ENCODE measurements at places on chromosomes 5 and 9.

DNA sequence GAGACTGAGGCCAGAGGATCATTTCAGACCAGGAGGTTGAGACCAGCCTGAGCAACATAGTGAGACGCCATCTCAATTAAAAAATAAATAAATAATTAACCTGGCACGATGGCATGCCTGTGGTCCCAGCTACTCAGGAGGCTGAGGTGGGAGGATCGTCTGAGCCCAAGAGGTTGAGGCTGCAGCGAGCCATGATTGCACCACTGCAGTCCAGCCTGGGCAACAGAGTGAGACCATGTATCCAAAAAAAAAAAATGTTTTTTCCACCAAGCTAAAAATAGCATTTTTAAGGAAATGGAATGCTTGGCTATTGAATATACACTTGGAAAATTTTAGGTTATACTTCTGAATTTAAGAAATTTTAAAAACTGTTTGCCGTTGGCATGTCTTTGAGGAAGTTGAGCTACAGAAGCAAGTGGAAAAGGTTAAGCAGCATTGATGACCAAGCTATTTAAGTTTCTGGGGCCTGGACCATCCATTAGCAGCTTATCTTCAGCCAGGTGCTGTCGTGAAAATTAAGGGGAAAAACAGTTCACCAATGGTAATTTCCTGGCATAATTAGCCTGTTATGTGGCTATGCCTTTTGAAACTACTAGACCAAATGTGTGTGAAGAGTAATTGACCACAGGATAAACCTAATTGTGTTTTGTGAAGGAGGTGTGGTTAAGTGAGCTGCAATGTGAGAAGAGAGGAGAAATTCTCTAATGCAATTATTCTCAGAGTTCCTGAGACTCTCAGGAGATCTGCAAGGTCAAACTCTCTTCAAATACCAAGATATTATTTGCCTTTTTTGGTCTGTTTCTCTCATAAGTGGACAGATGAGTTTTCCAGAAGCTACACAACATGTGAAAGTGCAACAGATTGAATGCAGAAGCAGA is 21.0 kb downstream of the F2R start:
- DNase-seq, result no peak

DNA sequence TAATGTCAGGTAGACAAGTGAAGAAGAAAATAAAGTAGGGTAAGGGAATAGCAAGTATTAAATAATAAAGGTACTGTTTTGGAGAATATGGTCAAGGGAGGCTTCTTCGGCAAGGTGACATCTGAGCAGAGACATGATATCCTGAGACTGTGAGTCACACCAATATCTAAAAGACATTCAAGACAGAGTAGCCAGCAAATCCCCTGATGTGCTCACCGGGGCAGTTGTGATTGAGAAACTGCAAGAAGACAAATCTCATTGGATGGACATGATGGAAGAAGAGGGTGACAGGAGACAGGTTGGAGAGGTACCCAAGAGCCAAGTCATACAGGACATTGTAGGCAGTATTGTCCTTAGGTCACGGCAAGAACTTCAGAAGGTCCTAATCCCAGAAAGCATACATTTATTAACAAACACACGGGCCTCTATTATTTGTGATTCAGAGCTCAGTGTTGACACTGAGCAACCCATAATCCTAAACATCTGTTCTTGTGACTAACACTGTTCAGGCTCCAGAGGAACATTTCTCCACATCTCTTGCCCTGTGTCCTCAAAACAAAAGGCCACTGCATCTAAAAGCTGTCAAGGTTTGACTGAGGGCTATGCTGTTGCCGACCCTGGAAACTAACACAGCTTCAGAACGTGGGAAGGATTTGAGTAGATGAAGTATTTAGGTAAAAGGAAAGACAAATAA is 258.7 kb upstream of the CLINT1 start:
- DNase-seq, result no peak

- DNase-seq, result no peak
Measured at GRCh38 chr5:69004676-69005075, 89.1 kb upstream of the SLC30A5 start.

GRCh38 chr9:79360387-79361347 is 211.1 kb upstream of the TLE4 start:
- DNase-seq, result no peak

- no peak for DNase-seq
Measured at GRCh38 chr9:121781701-121782464, 130.4 kb downstream of the DAB2IP start.

DNA sequence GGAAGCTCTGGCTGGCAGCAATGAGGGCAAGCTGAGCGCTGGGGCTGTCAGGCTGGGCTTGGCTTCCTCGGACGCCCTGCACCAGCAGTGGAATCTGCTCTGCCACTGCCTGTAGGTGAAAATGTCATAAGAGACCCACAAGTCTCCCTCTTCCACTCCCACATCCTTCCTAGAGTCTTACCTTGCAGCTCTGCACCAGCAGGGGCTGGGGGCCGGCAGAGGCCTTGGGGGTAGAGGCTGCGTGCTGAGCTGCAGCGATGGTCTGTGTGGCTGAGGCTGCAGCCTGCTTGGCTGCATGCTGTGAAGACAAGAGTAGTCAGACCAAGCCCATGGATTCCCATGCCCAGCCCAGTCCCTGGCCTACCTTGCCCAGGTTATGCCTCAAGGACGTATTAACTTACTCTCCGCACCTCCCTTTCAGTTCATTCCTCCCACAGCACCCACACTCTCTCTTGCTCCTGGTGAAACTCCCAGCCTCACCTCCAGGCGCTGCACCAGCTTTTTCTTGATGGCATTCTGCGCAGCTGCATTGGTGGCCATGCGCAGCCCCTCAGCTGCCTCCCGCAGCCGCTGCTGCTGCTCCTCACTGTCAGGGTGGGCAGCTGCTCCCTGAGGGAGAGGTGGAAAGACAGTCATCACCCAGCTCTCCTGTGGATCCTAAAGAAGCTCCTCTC is 17.3 kb downstream of the TLN1 start:
- DNase-seq, result no peak

GRCh38 chr9:93587284-93587650 is 10.9 kb downstream of the PHF2 start:
- DNase-seq, result no peak

GRCh38 chr5:513216-514100 is 10.8 kb downstream of the SLC9A3 start:
- no peak for DNase-seq

DNA sequence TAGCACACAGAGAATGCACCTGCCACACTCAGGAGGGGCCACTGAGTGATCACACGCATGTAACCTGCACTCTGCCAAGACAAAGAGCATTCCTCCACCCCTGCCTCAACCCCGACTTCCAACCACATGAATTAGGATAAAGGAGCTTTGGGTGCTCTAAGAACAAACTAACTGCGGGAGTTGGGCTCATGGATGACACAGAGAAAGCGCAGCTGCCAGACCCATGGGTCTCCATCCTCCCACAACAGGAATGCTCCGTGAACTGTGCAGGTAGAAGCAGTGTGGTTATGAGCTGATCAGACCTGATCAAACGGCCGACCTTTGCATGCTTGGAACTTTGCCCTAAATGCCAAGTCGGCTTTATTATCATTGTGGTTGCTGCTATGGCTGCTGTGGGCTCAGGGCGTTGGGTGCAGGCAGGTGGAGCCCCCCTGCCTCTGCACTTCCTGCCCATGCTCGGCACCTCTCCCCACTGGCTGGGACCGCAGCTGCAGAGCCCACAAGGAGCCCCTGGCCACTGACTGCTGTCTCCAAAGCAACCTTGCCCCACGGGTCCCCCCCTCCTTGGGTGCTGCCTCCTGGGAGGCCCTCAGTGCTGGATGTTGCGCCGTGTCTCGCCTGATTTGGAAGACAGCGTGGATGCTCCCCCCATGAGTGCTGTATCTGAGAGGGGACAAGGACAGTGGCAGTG is 2.6 kb upstream of the SLC6A3 start:
- no peak for DNase-seq

DNA sequence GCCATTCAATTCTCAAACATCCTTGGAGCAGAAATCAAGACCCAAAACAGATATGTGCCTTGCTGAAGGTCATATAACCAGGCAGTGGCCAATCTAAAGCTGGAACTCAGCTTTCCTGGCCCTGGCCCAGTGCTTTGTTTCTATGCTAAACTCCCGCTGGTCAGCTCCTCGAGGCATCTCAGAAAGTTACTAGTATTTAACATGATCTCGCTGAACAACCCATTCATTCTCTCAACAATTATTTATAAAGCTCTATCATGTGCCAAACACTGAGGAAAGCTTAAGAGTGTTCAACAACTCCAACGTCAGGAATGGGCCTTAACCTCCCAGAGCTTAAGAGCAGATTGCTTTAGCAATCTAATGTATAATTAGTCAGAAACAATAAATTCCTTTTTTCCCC is 54.0 kb downstream of the FOXD1 start:
- no peak for DNase-seq

- no peak for DNase-seq
Measured at GRCh38 chr5:24320643-24321042, 324.1 kb downstream of the CDH10 start.

GRCh38 chr5:175344331-175345195 is 99.4 kb downstream of the DRD1 start:
- no peak for DNase-seq

DNA sequence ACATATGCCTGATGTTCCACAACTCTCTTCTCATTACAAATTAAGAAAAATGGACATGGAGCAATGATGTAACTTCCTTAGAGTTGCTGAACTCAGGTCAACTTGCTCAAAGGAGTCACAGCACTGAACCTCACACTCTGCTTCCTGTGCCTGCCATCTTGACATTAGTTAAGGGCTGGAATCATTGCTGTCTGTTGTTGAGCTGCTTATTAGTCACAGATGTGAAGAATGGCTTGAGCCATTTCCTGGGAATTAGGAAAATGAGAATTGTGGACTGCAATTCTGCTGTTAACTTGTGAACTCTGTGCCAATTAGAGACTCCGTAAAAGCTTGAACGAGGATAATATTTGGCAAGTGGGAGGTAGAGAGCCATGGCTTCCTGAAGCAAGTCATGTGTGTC is 212.0 kb downstream of the ADAMTS12 start:
- no peak for DNase-seq

DNA sequence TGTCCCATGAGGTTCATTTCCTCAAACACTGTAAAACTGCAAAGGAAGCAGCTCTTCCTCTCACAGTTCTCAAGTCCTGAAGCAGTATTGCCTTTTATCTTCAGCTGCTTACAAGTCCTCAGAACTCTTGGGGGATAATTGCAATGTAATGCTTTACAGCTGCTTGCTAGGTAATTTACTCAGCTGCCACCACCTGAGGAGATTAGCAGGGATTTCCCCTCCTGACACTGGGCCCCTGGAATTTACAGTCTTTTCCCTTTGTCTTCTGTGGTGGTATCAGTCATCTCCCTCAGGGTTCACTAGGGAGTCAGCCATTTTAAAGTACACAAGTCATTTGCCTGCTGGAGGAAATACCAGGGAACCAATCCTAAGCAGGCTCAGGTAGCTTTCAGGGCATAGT is 754.3 kb upstream of the GRAMD2B start:
- no peak for DNase-seq

DNA sequence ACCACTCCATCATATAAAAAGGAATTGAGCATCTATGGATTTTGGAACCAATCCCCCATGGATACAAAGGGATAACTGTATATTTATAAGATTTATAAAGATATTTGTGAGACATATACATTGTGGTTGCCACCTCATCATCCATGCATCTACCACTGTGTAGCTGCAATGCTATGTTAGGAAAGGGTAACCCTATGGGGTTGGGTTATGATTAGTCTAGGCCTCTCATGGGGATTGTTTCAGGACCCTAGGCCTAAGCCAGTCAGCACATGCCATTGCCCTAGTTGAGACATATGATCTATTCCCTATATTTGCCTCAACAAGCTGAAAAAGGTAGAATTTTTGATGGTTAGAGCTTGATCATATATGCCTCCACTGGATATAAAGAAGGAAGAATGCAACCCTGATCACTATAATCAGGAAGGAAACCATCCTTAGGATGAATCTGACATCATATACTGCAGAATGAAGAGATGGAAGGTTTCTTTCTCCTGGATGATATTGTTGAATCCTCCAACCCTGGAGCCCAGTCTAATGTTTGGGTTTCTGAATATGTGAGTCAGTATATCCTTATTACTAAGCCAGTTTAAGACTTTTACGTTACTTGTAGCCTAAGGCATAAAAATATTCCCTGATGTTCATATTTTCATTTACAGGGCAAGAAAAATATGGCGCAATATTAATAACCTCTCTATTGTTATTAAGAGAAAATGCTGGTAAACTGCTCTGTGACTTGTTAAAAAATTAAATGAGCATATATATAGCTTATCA is 94.2 kb downstream of the ADAMTS19 start:
- no peak for DNase-seq

DNA sequence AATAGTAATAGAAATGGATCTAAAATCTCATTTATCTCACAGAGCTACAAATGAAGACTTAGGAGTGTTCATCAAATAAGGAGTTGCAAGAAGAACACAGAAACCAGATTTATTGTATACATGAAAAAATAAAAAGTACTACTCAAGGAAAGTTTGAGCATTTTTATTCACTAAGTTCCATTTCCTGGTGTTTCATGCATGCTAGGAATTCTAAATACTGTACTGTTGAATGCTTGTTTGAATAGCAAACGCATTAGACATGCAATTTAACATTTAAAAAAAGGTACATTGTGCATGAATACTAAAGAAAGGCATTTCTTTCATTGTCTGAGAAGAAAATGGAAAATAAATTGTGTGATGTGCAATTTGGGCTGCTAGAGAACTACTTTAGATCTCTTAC is 52.1 kb downstream of the C6 start:
- DNase-seq, result no peak

DNA sequence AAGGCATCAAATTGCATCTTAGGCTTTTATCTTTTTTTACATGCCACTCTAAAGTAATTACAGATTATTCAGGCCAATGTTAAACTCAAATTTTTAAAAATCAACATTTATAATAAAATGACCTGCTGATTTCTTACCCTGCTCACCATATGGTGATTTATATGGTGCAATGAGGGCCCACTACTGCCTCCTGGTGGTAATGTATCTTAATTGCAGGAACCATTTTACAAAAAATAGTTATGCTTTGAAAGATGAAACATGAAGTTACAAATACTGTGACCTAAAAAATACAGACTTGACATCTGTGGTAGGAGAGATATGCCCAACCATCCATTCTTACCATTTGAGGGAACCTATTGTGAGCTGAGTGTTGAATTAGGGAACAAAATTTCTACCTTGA is 292.6 kb upstream of the TAS2R1 start:
- DNase-seq, result peak; percentile 30

GRCh38 chr5:39475881-39476842 is 51.4 kb upstream of the DAB2 start:
- DNase-seq, result no peak

- DNase-seq, result no peak
Measured at GRCh38 chr5:53071738-53072137, 37.8 kb downstream of the MOCS2 start.

GRCh38 chr9:9352877-9353481 is 1259.8 kb downstream of the PTPRD start:
- DNase-seq, result peak; percentile 32

DNA sequence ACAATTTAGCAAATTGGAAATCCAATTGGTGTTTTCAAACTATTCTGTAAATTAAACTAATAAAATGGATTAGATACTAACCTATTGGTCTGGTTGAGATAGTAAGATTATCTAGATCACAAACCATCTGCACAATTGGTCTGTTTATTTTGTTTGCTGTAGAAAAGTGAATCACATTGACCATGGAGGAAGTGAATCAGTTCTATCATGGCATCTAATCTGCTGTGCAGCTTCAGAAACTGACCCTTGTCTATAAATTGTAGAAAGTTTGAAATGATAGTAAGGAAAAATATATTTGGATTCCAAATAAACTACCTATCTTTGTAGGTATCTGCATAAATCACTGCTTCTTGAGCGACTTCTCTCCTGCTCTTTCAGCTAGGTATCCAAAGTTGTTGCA is 1865.4 kb downstream of the MAT2B start:
- no peak for DNase-seq

Measured in NAMALWA (cell line).